ENCODE measurements at places on chromosomes 3 and 15. TPM values are rescaled to one million over a fixed set of nuclear protein-coding genes. Genes with fewer than 3 reads are reported as not detected.

Gene BFSP2
- total RNA-seq, result not detected

Gene MORC1
- total RNA-seq, result not detected

Gene NOX5
- 0.22 TPM for total RNA-seq

Gene CNTN6
- 9.8 TPM for total RNA-seq

Gene NRROS
- 1.2 TPM for total RNA-seq

Gene ZIC1
- total RNA-seq, result not detected

Gene FETUB
- not detected for total RNA-seq

Gene ZNF80
- not detected for total RNA-seq

Gene PLAAT1
- 15.0 TPM for total RNA-seq

Gene C3orf49
- total RNA-seq, result not detected

Gene AMOTL2
- 102 TPM for total RNA-seq

Gene ARHGEF26
- total RNA-seq, result 17.6 TPM

Gene NR2E3
- total RNA-seq, result 1.0 TPM

Gene MYL3
- total RNA-seq, result 1.8 TPM

Gene MEGF11
- 0.20 TPM for total RNA-seq

Gene SLC35G2
- 11.7 TPM for total RNA-seq

Gene TLR9
- total RNA-seq, result not detected

Gene TMC3
- total RNA-seq, result 0.40 TPM

Measured in thyroid gland (tissue), 4 donors.